ENCODE measurements at places on chromosomes 5 and 9.

GRCh38 chr9:72352911-72353388, 12.1 kb downstream of the ZFAND5 start:
- DNase-seq, result no peak

DNA sequence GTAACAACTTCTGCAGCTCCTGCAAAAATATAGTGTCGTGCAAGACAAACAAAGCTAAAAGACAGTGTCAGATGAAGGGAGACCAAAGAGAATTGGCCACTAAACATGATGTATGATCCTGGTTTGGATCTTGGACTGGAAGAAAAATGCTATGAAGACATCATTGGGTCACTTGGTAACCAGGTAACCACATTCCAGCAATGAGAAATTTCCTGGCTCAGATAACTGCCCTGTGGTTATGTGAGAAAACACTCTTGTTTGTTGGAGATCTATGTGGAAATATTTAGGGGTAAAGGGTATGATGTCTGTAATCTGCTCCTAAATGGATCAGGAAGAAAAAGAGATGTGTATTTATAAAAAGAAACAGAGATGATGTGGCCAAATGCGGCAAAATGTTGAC, 45.5 kb upstream of the ANKRD33B start:
- DNase-seq, result no peak

DNA sequence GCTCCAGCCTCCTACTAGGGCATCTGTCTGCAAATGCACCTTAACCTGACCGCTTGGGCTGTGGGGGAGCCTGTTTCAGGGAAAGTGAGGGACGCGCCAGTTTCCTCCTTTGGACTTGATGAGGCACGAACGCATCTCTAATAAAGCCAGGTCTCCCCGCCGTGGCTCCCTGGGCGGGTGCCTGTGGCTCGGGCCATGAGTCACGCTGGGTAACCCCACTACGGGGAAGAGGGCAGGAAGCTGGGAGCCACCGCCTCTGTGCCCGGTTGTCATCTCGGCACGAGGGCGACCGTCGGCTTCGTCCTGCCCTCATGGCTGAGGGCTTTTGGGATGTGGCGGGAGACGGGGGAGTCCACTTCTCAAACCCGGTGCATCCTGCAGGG, 12.1 kb downstream of the NOTCH1 start:
- no peak for DNase-seq

GRCh38 chr9:133023117-133023890, 7.5 kb upstream of the GTF3C5 start:
- DNase-seq, result no peak

GRCh38 chr5:128455841-128456361, 82.1 kb downstream of the FBN2 start:
- DNase-seq, result no peak

GRCh38 chr9:86128235-86128822, 29.0 kb upstream of the GOLM1 start:
- no peak for DNase-seq

DNA sequence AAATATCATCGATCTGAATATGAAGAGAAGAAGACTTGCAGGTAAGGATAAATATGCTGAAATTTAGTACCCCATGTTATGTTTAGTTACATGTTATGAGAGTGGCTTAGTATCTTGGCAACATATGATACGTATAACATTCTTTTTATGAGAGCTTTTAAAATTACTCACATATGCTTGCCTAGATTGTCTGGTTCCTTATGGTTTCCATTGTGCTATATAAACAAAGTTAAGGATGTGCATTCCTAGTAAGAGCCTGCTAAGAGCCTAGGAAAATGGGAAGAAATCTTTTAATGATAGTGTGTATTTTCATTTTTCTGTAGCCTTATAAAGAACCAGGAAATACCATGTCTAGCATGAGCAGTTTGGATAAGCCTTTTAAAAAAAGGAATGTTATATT, 112.0 kb upstream of the KCNN2 start:
- DNase-seq, result no peak

- DNase-seq, result no peak
Observed at GRCh38 chr5:34915856-34916192, 313 bp downstream of the BRIX1 start.

DNA sequence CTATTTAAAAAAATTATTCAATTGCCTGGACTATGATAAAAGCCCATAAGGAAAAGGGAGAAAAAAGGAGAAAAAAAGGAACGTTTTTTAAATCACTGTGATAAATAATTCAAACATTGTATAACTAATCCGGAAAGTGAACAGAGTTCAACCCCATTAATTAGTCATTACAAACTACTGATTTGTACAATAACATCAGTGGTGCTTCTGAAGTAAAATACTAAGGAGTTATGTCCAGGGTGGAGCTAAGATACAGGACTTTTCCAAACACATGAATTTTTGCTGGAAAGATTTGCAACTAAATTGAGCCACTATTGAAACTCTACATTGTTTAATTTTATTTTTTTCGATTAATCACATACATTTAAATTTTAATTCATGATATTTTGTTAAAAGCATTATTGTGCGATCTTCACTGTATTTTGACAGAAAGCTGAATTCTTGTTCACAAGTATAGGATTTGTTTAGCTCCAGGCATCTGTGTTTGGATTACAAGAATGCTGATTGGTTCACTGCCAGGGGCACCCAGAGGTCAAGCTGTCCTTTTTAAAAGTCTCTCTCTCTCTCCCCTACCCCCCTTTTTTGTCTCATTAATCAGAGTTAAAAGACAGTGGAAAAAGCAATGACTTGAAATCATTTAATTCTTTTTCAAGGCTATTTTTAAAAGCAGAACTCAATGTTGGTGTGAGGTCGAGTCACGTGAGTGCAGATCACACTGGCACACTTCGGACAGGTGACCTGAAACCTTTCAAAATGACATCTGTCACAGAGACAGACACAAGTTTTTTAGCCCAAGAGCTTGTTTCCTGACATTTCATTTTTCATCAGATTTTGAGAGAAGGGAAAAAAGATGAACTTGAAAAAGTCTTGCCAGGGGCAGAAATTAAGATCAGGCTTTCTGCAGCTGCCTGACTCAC, 387.3 kb downstream of the NR2F1-AS1 start:
- DNase-seq, result no peak

DNA sequence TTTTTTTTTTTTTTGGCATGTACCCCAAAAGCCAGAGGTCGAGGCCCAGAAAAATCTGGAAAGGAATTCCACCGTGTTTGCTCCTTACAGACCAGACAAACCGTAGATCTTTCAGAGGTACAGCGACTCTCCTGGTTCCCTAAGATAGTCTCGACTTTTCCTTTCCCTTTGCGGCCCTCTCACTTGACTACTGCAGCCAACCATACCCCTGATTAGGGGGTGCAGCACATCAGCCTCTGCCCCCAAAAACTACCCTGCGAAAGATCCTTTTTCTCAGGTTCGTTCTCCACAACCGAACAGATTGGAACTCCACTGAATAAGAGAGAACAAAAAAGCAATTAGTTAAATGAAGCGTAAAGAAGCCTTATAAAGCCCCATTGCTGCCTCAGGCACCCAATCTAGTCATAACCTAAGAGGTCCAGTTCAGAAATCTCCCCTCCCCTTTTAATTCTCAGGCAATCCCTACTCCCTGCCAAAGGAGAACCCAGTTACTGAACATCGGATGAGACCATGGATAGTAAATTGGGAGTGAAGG, 379 bp upstream of the TICAM2 start:
- DNase-seq, result no peak

- no peak for DNase-seq
Observed at GRCh38 chr9:97359147-97359546, 51.7 kb downstream of the CCDC180 start.

DNA sequence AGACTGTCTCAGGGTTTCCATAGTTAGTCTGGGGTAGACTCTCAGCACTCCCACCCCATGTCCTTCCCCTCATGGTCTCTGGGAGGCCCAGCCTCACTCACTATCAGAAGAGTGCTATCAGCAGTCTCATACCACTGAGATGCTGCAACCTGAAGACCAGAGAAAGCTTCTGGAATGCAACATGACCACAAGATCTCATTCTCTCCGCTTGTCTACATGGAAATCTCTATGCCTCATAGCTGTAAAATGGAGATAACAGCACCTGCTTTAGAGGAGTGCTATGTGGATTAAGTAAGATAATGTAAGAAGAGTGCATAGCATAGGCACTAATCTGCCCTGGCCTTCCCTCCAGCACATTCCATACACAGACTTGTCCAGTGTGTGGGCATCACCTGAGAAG, 47.0 kb upstream of the ZNF169 start:
- DNase-seq, result no peak

- DNase-seq, result no peak
Observed at GRCh38 chr9:113446323-113446740, 17.2 kb upstream of the RGS3 start.

GRCh38 chr9:127803507-127804352, 1.0 kb downstream of the FPGS start:
- DNase-seq, result no peak

DNA sequence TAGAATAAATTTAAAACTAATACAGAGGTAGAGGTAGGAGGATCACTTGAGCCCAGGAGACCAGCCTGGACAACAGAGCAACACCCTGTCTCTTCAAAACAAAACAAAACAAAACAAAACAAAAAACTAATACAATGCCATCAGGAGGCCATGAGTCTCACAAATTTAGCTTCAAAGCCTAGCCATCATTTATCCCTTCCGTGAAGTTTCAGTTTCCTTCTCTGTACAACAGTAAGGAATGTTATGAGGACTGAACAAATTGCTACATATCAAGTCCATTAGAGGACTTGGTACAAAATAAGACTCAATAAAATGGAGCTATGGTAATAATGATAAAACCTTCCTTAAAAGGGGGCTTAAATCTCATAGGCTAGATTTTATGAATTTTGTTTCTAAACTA, 60.8 kb downstream of the MAPKAP1 start:
- no peak for DNase-seq

DNA sequence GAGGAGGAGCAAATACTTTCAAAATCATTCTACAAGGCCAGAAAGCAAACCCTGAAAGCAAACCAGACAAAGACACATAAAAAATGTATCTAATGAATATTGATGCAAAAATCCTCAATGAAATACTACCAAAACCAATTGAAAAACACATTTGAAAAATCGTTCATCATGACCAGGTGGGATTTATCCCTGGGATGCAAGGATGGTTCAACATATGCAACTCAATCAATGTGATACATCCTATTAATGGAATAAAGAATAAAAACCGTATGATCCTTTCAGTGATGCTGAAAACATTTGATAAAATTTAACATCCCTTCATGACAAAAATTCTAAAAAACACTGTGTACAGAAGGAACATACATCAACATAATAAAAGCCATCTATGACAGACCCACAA, 337.6 kb downstream of the NNT start:
- no peak for DNase-seq

GRCh38 chr5:10310066-10310779, 2.5 kb upstream of the CMBL start:
- DNase-seq, result no peak

- no peak for DNase-seq
Observed at GRCh38 chr9:83449166-83449565, 89.0 kb downstream of the FRMD3 start.

DNA sequence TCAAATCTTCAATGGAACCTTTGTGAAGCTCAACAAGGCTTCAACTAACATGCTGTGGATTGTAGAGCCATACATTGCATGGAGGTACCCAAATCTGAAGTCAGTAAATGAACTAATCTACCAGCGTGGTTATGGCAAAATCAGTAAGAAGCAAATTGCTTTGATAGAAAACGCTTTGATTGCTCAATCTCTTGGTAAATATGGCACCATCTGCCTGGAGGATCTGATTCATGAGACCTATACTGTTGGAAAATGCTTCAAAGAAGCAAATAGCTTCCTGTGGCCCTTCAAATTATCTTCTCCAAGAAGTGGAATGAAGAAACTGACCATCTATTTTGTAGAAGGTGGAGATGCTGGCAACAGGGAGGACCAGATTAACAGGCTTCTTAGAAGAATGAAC, 54.7 kb upstream of the TTC39B start:
- DNase-seq, result no peak

DNA sequence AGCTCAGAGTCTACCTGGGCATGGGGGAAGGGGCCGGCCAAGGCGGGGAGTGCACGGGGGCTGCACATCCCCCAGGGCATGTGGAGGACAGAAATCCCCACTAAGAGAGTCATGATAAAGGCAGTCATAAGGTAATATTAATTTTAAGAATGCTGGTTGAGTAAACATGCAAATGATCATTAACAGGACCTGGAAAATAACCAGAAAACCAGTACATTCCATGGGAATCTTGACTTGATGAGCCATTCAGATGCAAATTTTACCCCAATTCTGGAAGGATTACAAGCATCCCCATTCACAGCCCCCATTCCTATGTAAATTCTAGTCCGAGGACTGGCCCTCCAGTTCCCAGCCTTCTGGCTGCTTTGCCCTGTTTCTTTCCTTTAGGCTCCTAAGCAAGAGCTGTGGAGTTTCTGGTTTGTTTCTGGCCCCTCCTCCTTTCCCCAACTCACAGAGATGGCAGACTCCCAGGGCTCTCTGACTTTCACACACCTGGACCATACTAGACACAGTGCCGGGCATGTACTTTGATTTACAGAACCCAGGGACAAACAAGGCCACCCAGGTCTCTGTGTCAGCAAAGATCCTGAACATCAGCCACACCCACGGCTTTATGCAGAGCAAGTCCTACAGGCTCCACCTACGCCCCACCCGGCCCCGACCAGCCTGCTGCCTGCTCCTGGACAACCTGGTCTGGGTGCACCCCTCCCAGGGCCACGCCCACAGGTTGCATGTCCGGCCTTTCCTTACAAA, 62.7 kb downstream of the SEMA4D start:
- DNase-seq, result no peak

GRCh38 chr5:39599721-39600431, 175.1 kb upstream of the DAB2 start:
- DNase-seq, result no peak

GRCh38 chr9:126365780-126366179, 39.2 kb downstream of the MVB12B start:
- no peak for DNase-seq

- DNase-seq, result no peak
Observed at GRCh38 chr5:38534156-38534453, 22.3 kb downstream of the LIFR start.

GRCh38 chr9:124699575-124699974, 71.5 kb downstream of the NR6A1 start:
- no peak for DNase-seq

- no peak for DNase-seq
Observed at GRCh38 chr5:122471031-122471751, 159.2 kb downstream of the SNCAIP start.

GRCh38 chr5:81755320-81755719, 4.4 kb upstream of the SSBP2 start:
- DNase-seq, result no peak

DNA sequence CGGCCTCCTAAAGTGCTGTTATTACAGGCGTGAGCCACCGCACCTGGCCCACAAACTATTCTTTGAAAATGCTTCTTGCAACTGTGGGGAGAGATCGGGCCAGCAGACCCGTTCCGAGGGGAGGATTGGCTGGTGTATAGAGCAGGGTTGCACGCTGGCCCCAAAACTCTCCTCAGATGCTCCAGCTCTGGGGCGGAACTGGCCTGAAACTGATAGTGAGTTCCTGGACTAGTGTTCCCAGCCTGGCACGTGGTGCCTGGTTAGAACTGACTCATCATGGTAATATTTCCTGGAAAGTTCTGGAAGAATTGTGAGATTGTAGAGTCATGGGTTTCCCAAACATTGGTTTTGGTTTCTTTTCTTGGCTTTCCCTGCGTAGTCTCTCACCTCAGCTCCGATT, 120.5 kb downstream of the FBXL7 start:
- no peak for DNase-seq
